Stimulated activated CD4-positive, alpha-beta T cell treated with anti-CD3 and anti-CD28 coated beads, Interleukin-1b, Interleukin-23, amount 100 ng/mL, for 24 hours (primary cell): ENCODE measurements at places on chromosomes 7 and 10.

- DNase-seq = no peak
These were observed 92.8 kb downstream of the DLG5 start for GRCh38 chr10:77833792-77834191.

DNA sequence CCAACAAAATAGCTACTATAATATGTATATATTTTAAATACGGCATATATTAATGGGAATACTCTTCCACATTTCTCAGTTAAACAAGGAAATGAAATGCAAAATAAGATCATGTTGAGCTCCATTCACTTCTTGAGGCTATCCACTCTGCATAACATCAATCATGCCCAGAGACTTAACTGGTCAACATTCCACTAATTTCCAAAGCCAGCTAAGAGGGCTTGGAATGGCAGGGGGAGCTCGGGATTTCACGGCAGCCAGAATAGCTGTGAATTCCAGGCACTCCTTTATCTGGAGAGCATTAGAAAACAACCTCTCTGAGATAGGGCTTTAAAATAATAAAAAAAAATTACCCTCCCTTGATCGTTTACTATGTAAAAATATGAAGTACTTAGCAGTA, 194.9 kb upstream of the CDCA7L start:
- no peak for DNase-seq

- DNase-seq = no peak
These were observed 415.6 kb downstream of the EXOC4 start for GRCh38 chr7:133668296-133669060.

DNA sequence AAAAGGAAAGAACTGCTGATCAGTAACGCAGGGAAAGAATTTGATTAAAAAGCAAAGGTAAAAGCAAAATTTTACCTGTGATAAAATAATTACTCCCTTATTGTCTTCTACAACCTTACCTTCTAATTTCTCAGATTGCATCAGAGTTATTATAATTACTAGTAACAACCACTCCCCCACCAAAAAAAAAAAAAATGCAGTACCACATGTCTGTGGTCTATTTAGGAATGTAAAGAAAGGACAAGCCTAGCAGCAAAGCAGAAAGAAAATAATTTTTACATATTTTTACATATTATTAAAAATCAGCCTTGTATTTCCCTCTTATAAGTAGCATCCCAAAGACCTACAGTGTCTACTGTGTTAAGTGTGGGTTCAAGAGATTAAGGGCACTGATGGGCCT, 430.4 kb downstream of the TFEC start:
- no peak for DNase-seq
